ENCODE measurements at places on chromosomes 7 and 10.

GRCh38 chr7:36082910-36083309 lies 70.1 kb upstream of the EEPD1 start:
- DNase-seq, result no peak

DNA sequence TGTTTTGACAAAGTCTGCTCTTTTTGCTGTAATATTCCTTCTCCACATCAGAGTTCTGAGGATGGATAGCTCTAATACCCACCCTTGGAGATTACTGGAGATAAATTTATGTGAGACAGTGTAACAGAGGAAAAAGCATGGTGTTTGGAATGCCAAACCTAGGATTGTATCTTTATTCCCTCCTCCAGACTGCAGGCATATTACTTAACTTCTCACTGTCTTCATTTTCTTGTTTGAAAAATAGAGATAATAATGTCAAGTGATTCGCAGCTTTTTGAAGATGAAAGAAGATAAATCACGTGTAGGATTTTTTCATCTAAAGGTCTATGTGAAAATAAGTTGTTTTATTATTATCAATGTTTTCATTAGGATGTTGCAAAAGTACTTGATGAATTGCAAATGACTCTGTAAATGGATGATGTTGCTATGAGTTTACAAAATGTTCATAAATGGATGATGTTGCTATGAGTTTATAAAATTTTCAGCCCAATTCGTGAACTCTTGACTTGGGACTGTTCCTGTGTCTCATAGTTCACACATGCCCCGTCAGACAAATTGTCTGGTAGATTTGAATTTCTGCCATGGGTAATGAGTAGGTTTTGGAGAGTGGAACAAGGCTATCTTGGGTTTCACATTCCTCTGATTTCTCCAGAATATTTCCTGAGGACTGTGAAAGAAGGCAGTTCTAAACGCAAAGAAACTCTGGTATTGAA lies 113.1 kb upstream of the IGFBP3 start:
- peak; percentile 68 for DNase-seq

DNA sequence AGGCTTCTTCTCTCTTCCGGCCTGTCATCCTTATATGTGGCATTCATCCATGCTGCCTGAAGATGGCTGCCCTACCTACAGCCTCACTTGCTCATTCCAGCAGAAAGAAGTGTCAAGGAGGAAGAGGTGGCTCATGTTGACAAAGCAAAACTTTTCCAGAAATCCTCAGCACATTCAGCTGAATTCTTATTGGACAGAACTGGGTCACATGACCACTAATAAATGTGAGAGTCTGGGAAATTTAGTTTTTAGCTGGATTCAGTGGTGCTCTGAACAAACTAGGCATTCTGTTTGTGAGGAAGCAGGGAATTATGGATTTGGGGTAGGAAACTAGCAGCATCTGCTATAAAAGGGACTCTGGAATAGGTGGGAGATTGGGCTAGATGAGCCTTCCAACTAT lies 58.6 kb downstream of the CHN2 start:
- DNase-seq, result no peak

DNA sequence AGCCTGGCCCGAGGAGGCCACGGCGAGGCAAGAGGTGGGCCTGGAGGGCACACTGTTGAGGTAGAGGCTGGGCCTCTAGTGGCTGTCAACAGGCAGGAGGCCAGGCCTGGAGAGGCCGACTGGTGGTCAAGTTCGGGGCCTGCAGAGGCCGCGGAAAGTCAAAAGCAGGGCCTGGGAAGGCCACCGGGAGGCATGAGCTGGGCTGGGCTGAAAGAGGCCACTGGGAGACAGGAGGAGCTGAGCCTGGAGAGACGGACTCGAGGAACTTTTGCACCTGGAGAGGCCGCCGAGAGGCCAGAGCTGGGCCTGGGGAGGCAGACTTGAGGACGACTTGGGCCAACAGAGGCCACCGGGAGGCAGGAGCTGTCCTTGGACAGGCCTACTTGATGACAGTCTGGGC lies 321.2 kb downstream of the ZNF479 start:
- DNase-seq, result no peak

GRCh38 chr7:14271441-14271840 lies 282.0 kb upstream of the ETV1 start:
- DNase-seq, result no peak

GRCh38 chr10:31648966-31649365 lies 279.7 kb downstream of the ARHGAP12 start:
- no peak for DNase-seq

DNA sequence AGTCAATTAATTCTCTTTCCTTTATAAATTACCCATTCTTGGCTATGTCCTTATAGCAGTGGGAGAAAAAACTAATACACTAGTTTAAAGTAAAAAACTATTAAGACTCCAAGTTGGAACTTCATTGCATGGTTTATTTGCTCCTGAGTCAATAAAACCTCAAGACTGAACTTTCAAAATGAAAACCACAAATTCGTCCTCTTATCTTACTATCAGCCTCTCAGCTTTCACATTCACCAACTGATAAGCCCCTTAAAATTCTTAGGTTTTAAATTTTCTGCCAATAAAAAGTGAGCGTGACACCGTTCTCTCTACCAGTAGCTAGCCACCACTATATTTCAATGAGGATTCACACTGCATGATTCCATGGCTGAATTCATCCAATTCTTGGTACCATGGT lies 346.4 kb upstream of the NPSR1 start:
- peak; percentile 75 for DNase-seq

GRCh38 chr7:55299273-55299967 lies 65.7 kb upstream of the LANCL2 start:
- no peak for DNase-seq

Measured in amniotic epithelial cell (primary cell).